Fibroblast of upper back skin (primary cell): ENCODE measurements at places on chromosomes 4 and X.

DNA sequence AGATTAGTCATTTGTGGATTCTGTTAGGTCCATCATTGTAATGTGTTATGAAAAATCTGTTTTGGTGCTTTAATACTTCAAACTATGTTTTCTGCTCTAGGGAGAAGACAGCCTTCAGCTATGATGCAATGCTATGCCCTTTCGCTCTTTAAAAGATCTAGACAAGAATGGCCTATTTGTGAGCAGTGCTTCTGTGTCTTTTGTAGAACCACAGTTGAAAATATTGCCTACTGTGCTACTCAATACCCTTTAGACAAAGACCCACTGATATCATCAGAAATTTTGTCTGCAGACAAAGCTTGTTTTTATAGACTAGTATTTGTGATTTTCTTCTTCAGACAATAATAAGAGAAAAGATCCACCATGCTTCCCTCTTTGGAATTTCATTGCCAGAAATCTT, 44.6 kb upstream of the SLITRK2 start:
- no peak for DNase-seq

DNA sequence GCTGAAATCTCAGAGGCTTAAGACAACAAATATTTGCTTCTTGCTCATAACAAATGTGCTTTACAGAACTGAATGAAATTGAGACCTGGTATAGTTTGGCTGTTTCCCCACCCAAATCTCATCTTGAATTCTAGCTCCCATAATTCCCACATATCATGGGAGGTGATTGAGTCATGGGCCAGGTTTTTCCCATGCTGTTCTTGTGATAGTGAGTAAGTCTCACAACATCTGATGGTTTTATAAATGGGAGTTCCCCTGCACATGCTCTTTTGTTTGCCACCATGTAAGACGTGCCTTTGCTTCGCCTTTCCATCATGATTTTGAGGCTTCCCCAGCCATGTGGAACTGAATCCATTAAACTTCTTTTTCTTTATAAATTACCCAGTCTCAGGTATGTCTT, 221.1 kb upstream of the DIPK2B start:
- no peak for DNase-seq

DNA sequence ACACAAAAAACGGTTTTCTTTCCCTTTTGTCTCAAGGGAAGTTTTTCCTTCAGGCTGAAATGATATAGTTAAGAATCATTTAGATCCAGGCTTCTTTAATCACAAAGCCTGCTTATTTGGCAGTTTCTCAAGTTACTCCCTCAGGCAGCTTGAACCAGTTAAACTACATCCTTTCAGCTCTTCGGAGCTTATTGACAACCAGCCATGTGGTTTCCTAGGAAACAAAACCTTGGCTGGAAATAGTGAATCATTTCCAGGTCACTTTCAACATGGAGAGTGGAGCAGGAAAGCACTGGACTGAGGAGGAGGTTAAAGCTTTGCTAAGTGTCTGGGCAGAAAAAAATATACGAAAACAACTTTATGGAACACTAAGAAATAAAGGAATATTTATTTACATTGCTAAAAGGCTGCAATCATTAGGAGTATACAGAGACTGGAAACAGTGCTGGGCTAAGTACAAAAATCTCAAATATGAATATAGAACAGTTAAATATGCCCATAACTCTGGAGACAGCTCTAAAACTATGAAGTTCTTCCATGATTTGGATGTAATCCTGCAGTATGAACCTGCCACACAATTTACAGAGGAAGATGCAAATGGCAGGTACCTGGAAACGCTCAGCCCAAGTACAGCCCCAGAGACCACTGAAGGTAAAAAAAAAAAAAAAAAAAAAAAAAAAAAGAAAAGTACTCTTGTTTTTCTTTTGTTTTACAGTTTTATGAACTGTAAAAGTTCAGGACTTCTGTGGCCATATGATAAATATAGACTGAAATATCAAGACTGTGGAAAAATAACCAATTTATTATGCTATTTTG, 23.2 kb upstream of the AASDH start:
- DNase-seq, result peak; percentile 98

- DNase-seq, result no peak
These were observed 1.8 kb downstream of the PLXNA3 start for GRCh38 chrX:154459832-154460231.

DNA sequence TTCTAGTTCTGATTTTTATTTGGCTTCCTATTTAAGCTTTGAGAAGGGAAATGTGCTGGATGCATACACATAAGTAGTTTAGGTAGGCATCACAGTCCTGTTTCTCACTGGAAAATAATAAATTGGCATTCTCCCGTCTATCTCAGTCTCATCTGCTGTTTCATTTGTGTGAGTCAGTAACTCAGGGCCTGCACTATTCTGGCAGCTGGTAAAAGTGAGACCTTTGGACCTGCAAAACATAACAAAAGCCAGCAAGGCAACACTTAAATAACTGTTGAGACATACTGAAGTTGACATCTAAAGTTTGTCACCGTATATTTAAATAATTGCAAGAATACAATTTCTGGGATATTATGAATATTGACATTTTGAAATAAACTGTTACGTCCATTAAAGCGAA, 8.6 kb upstream of the UBQLN2 start:
- no peak for DNase-seq
